ENCODE measurements at places on chromosomes 3 and 15.
A peak's percentile ranks its signal among the peaks of the same experiment; 100 is the strongest.

DNA sequence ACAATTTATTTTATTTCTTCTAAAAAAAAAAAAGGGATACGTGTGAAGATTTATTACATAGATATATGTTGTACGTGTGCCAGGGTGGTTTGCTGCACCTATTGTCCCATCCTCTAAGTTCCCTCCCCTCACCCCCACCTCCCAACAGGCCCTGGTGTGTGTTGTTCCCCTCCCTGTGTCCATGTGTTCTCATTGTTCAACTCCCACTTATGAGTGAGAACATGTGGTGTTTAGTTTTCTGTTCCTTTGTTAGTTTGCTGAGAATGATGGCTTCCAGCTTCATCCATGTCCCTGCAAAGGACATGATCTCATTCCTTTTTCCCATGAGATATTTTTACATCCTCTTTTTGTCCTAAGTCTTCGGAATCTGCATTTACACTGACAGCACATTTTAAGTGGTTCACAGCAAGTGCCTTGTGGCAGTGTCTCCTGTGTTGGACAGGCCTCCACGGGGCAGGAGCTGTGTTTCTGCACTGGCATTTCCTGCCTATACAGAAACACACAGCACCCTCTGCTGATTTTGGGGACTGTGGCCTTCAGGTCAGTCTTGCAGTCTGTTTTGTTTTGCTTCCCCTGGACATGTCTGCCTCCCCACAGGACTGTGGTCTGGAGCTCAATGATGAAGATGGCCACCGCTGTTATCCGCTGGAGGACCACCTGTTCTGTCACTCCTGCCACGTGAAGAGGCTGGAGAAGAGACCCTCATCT, 12.7 kb upstream of the SACM1L start:
- DNase-seq = no peak

GRCh38 chr3:3629911-3630310, 169.3 kb upstream of the LRRN1 start:
- no peak for DNase-seq

DNA sequence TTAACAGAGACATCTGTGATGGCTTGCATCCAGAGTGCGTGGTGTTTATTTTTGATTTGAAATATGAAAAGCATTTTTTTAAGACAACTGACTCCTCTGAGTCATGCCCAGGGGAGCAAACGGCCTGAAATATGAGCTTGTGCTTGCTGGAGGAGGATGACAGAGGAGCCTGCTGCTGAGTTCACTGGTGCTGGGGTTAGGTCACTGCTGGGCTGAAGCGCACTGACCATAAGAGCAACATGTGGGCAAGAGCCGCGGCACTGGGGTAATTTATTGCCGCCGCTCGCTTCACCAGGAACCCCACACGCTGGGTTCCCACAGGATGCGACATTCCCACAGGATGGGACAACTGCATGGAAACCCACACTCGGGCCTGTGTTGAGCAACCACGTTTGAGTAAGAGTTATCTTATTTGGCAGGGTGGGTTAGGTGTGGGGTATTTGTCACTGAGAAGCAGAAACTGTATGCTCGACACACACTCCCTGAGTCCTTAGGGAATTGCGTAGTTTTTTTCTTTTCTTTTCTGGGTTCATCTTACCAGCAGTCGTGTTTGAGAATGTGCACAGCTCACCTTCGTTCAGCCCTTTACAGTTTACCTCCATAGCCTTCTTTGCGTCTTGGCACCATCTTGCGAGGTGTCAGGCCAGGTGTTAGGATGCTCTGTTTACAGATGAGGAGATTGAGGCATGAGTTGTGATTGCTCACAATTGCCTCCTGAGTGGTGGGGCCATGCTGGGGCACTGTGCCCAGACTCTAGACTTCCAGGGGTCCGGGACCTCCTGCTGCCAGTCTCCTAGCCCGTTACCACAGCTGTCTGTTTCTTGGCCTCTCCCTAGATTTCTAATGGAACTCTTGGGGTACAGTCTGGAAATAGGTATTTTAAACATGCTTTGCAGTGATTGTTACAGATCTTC, 60.4 kb downstream of the SMAD3 start:
- DNase-seq = peak; percentile 86

DNA sequence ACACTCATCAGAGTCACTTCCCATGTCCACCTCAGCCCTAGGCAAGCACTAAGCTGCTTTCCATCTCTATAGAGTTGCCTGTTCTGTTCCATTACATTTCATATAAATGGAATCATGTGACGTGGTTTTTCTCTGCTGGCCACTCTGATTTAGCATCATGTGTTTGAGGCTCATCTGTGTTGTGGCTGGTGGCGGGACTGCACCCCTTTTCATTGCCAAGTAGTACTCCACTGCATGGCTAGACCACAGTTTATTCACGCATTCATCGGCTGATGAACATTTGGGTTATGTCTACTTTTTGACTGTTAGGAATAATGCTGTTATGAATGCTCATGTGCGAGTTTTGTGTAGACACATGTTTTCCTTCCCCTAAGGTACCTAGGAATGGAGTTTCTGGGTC, 114.9 kb downstream of the TMEM266 start:
- no peak for DNase-seq

- no peak for DNase-seq
Observed at GRCh38 chr3:13332158-13332557, 88.0 kb downstream of the NUP210 start.

DNA sequence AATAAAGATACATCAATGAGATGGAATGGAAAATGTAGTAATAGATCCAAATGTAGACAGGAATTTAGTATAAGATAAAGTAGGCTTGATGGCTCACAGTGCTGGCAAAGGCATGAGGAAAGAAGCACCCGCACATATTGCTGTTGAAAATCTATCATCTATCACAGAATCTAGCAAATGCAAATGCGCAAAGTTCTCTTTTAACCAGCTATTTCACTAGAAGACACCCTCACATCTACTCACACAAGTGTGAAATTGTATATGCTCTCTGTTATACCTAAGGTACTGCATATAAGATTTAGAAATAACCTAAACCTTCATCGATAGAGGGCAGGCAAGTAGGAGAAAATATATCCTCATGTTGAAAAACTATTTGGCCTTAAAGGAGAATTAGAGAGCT, 756.7 kb upstream of the SEMA6D start:
- no peak for DNase-seq

GRCh38 chr3:87164245-87164644, 62.9 kb upstream of the CHMP2B start:
- DNase-seq = no peak

DNA sequence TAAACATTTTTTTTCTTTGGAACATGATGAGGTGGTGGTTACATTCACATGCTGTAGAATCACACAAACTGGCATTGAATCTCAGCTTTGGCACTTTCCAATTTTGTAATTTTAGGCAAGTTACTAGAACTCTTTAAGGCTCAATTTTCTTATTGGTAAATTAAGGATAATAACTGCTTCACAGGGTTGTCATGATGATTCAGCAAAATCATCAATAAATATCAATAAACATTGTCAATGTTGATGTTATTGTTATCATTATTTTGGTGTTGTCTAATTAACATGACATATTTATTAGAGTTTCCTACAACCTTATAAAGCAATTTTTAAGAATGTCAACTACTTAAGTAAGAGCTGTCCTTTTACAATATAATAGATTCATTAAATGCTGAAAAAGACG, 1.6 kb downstream of the MDFIC2 start:
- no peak for DNase-seq

Data from trophoblast cell (in vitro differentiated cells and primary cell).